ENCODE measurements at places on chromosomes 7 and 10.

DNA sequence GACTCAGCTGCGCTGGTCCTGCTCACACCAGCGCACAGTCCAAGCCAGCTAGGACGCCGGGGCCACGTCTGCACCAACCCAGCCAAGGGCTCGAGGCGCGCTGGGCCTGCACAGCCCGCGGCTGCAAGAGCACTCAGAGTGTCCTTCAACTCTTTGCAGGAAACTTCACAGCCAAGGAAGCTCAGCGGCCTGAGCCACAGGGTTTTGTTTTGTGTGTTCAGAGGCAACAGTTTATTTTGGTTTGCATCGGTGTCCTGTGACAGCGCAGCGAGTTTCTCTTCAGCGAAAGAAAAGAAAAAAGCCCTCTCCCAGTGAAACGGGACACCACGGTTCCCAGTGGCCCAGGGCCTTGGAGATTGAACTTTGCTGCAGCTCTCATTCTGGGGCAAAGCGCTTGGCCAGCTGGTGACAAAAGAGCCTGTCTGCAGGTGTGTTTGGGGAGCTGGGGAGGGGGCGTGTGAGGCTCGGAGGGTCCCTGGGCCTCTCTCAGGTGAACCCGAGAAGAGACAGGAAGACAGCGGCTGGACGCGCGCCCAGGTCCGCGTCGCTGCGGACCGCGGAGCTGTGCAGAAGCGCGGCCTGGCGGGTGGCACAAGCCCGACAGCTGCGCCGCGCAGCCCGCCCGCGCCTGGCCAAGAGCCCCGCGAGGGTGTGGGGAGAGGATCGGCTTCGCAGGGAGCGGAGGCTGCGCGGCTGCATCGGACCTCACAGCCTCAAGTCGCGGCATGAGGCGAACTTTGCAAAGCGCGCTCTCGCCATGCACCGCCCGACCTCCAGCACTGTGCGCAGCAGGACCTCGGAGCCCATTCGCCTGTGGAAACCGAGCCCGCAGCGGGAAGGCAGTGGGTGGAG, 922 bp downstream of the CXCL12 start:
- DNase-seq, result no peak

- no peak for DNase-seq
Measured at GRCh38 chr7:157301610-157302120, 35.1 kb upstream of the DNAJB6 start.

DNA sequence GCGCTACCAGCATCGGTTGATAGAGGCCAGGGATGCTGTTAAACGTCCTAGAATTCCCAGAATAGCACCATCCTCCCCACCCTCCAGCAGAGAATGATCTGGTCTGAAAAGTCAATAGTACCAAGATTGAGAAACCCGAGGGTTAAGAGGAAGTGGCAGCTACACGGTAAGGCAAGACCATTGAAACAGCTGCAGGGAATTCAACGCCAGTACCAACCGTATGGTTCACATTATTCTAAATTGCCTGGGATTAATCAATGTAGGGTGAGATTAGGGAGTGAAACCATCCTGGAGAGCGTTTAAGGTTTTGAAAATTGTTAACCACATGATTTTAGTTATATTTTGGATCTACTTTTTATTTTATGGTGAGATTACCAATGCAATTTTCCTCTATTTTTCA, 352.2 kb downstream of the PRPF18 start:
- DNase-seq, result peak; percentile 21

- DNase-seq, result no peak
Measured at GRCh38 chr10:88903715-88904114, 23.7 kb downstream of the STAMBPL1 start.

DNA sequence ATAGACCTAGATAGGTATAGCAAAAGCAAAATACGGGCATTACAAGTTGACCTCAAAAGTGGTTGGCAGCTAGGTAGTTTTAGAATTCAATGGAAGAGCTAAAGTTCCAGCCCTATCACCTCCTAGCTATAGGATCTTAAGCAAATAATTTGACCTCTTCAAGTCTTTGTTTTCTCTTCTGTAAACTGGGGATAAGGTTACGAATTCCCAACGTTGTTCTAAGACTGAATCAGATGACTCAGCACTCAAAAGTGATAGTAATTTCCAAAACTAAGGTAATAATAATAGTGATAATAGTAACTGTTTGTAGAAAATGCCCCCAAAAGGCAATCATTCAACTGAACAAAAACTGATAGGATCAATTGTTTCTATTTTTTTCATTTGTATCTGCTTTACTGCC, 445.2 kb downstream of the KCNMA1 start:
- DNase-seq, result no peak

DNA sequence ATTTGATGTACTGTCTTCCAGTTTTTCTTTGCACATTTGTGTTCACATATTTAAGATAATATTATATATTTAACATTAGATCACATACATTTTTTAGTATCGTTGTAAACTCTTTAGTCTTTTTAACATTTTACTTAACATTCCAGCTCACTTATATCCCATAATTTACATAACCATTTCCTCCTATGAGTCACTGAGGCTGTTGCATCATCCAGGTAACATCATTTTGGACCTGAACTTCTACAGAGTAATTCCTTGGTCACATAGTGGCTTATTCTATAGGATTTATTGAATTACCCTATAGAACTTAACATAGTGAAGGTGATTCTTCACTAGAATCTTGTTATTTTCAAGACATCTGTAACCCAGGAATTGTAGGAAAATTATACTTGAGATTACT, 194.4 kb downstream of the POU6F2 start:
- no peak for DNase-seq

- DNase-seq, result no peak
Measured at GRCh38 chr7:151937286-151937685, 19.0 kb upstream of the GALNTL5 start.

DNA sequence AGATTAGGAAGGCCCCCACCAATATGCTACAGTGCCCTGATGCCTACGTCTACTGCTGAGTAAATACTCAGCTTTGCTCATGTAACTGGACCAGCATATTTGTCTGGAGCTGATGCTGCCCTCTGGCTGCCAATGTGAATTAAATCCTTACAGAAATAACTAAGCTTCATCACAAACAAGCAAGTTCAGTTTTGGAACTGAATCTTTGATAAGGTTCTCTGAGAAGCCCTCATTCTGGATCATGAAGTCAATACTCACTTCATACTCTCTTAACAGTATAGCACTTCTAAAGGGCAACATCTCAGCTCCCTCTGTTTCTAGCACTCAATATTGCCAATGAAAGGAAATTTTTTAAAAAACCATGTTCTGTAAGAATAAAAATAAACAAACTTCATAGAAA, 246.7 kb downstream of the ETV1 start:
- DNase-seq, result peak; percentile 27

DNA sequence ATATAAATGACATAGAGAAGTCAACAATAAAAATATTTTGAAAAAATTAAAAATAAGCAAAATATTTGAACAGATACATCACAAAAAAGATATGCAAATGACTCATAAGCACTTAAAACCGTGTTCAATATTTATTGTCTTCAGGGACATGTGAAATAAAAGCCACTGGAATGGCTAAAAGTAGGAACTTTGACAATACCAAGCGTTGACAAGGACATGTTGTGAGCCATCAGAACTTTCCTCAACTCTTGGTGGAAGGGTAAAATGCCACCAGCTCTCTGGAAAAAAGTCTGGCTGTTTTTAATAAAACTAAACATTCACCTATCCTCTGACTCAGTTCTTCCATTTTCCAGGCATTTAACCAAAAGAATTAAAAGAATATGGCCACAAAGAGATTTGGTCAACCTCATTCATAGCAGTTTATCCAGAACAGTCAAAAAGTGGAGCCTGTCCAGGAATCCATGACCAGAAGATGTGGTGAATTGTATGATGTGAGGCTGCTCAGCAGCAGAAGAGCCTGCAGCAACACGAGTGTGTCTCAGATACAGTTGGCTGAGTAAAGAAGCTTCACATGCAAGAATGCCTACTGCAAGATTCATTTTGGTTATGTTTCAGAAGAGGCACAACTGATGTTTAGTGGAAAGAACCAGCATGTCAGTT, 7.1 kb upstream of the KLF6 start:
- no peak for DNase-seq

DNA sequence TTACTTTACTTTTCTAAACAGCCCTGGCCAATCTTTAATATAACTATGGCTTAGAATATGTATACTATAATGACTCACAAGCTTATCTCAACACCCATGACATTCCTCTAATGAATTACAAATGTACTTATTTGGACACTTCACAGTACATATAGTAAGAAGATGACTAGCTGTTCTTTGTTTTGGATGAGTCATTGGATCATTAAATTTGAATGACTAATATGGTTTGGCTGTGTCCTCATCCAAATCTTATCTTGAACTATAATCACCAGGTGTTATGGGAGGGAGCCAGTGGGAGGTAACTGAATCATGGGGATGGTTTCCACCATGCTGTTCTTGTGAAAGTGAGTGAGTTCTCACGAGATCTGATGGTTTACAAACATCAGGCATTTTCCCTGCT, 807.5 kb upstream of the SORCS1 start:
- DNase-seq, result peak; percentile 69

- DNase-seq, result no peak
Measured at GRCh38 chr7:2276107-2276506, 34.1 kb downstream of the NUDT1 start.

- DNase-seq, result no peak
Measured at GRCh38 chr7:80475383-80475782, 36.5 kb downstream of the GNAT3 start.

- DNase-seq, result no peak
Measured at GRCh38 chr10:26269754-26270153, 53.2 kb downstream of the GAD2 start.

- DNase-seq, result no peak
Measured at GRCh38 chr10:93417266-93417665, 64.9 kb downstream of the MYOF start.

- DNase-seq, result no peak
Measured at GRCh38 chr7:116691664-116692063, 19.7 kb downstream of the MET start.

DNA sequence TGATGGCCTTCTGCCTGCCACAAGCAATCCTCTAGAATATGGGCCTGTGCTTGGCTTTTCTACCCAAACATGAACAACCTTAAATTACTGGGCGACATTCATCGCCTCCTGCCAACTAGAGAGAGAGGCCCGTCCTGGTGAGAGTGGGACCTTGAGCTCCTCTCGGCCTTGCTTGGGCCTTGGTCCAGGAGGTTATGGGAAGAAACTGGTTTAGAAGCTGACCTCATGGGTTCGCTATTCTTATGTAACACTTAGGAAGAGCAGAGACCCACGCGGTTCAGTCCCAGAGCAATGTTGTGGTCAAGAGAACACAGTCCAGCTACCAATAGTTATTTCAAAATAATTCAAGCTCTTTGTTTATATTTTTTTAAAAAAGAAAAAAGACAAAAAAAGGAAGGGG, 176.3 kb upstream of the ZNF32 start:
- DNase-seq, result peak; percentile 53

DNA sequence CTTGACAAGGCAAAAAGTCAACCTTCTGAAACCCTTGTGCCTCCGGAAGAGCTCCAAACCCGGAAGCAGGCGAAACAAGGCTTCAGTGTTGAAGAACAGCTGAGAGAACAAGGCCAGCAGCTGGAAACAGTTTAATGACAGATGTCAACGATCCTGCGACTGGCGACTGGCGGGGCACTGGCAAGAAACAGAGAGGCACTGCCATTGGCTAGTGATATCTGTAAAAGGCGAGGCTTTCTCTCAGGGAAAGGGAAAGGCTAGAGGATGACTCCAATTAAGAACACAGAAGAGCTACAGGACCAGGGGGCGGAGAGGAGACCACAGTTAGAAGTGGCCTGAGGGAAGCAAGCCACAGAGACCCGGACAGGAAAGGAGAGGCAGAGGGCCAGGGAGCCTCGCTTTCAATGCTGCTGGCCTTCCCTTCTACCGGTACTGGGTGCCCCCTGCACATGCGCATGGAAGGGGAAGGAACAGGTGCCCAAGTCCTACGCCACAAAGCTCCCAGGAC, 19.4 kb downstream of the ITGB1 start:
- DNase-seq, result no peak

Measured in fibroblast of the conjunctiva (primary cell).